NCI-H1436 treated with DMSO at 0.1 percent for 48 hours (cell line): ENCODE measurements at places on chromosomes 4 and X.

GRCh38 chr4:174873931-174874330 lies 44.2 kb upstream of the ADAM29 start:
- DNase-seq, result peak; percentile 10

- no peak for DNase-seq
Measured at GRCh38 chr4:47499700-47500099, 14.6 kb downstream of the ATP10D start.

GRCh38 chr4:6268650-6269615 lies 717 bp upstream of the WFS1 start:
- DNase-seq, result no peak

GRCh38 chrX:115652221-115652620 lies 91.2 kb downstream of the PLS3 start:
- DNase-seq, result no peak

- DNase-seq, result no peak
Measured at GRCh38 chrX:13891377-13892140, 74.7 kb upstream of the GPM6B start.

DNA sequence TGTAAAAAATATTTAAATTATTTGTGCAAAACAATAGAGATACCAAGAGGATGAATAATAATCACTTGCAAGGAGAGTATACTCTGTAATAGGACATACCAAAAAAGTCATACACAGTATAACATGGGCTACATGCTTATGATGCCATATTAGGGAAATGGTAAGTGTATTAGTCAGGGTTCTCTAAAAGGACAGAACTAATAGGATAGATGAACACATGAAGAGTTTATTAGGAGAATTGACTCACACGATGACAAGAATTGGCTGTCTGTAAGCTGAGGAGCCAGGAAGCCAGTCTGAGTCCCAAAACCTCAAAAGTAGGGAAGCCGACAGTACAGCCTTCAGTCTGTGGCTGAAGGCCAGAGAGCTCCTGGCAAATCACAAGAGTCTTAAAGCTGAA lies 151.2 kb downstream of the DTHD1 start:
- no peak for DNase-seq

GRCh38 chr4:79083406-79084010 lies 144.3 kb upstream of the PAQR3 start:
- DNase-seq, result no peak

DNA sequence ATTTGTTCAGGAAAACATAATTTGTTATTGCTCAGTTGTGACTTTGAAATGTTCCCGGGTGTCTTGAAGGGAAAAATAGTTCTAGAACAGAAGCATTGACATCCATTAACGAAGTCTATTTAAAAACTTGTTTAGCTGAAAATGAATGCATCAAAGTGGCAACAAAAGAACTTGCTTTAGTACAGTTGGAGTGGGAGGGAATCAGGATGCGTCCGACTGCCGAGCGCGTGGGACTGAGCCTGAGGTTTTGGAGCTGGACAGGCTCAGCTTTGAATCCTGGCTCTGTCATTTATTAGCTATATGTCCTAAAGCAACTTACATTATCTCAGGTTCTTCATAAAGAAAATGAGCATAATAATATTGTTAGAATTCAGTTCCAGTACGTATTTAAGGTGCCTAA lies 9.0 kb upstream of the ERVMER34-1 start:
- no peak for DNase-seq

DNA sequence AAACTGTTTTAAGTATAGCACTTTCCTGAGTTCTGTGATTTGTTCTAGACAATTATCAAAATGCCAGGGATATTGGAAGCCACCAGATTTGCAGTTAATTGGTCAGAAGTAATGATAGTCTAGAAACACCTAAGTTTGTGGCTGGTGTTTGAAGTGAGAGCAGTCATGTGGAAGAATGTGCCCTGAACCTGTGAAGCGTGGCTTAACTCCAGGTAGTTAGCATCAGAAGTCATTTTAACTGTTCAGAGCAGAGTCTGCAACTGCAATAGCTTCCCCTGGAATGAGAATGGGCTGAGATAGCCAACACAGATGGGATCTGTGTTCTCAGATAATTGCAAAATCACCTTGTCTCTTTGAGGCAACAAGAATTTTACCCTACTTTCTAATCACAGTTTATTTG lies 255.1 kb upstream of the GK2 start:
- no peak for DNase-seq

DNA sequence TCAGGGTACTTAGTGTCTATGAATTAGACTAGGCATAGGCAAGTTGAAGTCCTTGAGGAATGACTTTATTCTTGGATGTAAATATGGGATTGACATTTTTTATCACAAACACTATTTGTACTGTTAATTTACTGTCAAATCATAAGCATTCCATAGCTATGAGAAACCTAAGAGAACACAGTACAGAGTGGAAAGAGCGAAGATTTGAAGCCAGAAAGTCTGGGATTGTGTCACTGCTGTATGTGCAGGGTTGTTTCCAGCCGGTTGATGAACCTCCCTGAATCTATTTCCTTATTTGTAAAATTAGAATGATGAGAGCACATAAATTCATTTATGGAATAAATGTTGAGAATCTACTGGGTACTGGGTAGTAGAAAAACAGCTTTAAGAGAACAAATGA lies 14.4 kb upstream of the KLHL5 start:
- no peak for DNase-seq

DNA sequence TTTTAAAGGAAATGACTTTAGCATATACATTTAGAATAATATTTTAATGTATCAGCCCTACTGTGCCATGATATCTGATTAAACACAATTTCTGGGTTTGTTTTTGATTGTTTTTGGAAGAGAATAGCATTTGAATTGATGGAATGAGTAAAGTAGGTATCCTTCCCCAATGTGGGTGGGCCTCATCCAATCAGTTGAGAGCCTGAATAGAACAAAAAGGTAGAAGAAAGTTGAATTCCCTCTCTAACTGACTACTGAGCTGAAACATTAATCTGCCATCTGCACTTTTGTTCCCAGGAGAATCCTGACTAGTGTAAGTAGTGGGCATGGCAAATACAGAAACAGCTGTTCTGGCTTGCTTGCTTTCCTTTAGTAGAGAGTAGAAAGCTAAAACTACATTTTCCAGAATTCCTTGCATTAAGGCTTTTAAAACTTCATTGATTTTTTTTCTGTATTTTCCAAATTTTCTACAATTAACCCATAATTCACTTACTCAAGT lies 9.7 kb upstream of the SEC24D start:
- no peak for DNase-seq

- no peak for DNase-seq
Measured at GRCh38 chr4:165726831-165727230, 146.2 kb upstream of the TLL1 start.

- no peak for DNase-seq
Measured at GRCh38 chr4:40857956-40858355, 108.2 kb downstream of the NSUN7 start.

DNA sequence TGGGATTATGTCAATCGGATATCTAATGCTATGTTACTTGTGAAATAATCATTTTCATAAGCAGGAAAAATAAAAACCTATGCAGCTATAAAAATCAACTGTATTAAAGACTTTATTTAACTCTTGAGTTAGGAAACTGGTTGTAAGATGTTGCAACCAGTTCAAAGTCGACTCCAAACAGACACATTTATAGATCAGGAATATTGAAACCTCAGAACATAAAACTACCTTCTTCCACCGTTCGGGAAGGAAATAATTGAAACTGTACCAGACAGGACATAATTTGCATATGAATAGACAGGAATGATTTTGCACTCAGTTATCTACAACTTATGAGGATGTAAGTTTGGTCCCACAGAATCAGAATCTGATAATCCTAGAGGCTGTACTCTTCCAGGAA lies 181.8 kb upstream of the STS start:
- no peak for DNase-seq

DNA sequence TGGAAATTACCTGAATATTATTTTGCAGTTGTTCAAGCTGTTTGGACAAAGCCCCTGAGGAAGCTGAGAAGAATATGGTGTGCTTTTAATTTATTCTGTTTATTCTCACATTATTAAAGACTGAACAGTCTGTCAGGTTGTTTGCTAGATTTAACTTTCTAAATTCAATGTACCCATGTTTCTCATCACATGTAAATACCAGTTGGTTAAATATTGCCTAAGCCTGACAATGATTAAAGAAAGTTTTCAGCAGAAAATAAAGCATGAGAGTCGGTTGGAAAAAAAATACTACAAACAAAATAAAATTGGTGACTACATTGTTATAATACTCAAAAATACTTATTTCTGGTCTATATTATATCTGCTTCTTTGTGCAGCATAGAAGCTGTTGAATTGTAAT lies 1974.7 kb downstream of the ARAP2 start:
- DNase-seq, result no peak

DNA sequence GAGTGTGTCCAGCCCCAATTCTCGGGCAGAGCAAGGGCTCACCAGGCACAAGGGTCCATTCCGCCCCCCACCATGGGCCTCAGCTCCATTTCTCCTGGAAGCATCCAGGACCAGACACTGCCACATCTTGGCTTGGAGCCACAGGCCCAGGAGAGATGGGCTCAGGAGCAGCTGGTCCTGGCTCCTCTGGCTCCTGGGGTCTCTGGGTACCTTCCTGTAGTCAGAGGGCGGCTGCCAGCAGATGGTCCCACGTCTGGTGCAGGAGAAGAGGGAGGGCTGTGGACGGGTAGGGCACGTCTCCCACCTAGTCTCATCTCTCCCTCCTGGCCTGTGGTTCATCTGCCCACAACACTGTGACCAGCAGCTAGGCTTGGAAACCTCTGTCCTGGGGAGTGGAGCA lies 8.0 kb downstream of the ATP2B3 start:
- no peak for DNase-seq

- DNase-seq, result no peak
Measured at GRCh38 chr4:128452415-128452814, 164.8 kb upstream of the PGRMC2 start.

GRCh38 chr4:11183356-11183740 lies 245.3 kb downstream of the HS3ST1 start:
- DNase-seq, result no peak

DNA sequence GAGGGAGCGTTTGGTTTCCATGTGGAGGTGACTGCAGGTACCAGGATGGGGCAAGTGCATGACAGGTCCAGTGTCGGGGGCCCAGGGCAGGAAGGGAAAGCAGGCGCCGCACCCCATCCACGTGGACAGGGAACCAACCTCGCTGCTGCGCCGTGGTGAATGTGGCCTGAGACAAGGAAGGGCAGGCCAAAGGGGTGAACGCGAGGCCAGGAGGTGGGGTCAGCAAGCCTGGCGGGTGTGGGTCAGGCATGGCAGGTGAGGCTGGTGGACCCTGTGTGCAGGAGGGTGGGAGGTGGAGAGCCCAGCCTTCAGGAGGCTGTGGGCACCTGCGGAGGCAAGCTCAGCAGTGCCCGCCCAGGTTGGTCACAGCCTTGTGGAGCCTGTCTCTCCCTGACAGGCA lies 14.7 kb downstream of the SH3BP2 start:
- no peak for DNase-seq

- DNase-seq, result no peak
Measured at GRCh38 chrX:38102240-38102639, 95.9 kb downstream of the SYTL5 start.

GRCh38 chr4:158020176-158020575 lies 152.6 kb downstream of the GASK1B start:
- DNase-seq, result no peak

GRCh38 chr4:107548211-107548905 lies 171.7 kb downstream of the PAPSS1 start:
- no peak for DNase-seq

GRCh38 chrX:15202454-15203177 lies 67.3 kb downstream of the ASB9 start:
- DNase-seq, result no peak

DNA sequence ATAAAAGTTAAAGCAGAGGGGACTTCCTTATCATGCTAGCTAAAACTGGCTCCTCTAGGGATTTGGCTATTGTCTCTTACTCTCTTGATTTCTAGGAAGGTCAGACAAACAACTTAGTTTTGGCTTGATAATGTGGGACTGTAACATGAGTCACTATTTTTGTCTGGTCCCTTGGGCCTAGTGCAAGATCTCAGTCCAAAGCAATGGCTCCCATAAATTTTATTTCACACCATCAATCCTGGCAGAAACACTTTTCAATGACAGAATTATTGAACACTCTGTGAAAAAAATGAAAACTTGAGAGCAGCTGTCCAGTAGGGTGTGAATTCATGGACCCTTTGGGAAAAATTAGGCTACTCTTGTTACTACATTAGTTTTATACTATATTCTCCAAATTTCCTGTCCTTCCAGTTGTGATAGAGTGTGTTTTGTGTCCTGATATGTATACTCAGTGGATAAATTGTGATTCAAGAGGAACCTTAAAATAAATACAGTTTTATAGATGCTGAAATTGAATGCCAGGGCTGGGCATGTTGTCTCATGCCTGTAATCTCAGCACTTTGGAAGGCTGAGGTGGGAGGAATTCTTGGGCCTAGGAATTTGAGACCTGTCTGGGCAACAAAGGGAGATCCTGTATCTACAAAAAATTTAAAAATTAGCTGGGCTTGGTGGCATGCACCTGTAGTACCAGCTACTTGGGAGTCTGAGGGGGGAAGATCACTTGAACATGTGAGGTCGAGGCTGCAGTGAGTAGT lies 10.8 kb upstream of the SNCA start:
- no peak for DNase-seq

- no peak for DNase-seq
Measured at GRCh38 chrX:11666952-11667685, 1.4 kb upstream of the ARHGAP6 start.

GRCh38 chr4:40731361-40731760 lies 18.4 kb upstream of the NSUN7 start:
- DNase-seq, result no peak

DNA sequence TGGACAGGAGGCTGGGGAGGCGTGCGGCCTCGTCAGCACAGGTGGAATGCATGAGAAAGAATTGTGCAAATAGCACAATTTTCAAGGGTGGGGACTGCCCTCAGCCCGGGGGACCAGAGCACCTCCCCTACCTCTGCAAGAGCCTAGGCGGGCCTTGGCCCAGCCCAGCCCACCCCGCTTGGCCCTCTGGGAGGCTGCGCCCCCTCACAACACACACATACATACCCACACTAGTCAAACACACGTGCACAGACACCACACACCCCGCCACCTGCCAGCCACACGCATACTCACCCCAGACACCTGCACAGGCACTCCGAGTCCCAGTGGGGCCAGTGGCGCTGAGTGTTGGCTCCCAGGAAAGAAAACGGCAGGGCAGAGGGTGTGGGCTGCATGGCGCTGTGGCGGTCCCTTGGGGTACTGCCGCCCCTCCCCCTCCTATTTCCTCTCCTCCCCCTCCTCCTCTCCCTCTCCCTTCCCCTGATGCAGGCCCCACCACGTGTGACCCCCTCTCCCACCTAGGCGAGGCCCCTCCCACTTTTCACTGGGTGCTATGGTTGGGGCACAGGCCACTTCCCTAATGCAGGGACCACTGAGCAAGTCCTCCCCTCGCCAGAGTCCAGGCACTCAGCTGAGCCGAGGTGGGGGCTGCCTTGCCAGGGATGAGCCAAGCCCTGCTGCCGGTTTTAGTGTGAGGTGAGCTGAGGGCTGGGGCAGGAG lies 84.5 kb downstream of the FAM53A start:
- DNase-seq, result no peak
